ENCODE measurements at places on chromosomes 4 and X.

DNA sequence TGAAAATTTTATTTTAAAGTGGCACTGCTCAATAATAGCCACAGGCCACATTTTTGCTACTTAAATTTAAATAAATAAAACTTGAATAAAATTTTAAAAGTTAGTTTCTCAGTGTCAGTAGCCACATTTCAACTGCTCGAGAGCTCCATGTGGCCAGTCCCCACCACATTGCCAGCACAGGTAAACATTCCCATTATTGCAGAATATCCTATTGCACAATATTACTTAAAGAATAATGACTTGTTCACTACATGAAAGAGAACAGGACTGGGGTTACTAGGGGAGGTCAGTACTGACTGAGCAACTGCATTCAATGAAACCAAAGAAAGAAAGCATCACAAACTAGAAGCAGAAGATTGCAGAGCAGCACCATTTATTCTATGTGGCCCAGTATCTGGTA, 2201.6 kb upstream of the TENM3 start:
- no peak for DNase-seq

GRCh38 chr4:181162676-181163075, 1080.5 kb upstream of the TENM3 start:
- DNase-seq = no peak

- DNase-seq = no peak
Observed at GRCh38 chrX:130851569-130851968, 51.4 kb downstream of the ENOX2 start.

DNA sequence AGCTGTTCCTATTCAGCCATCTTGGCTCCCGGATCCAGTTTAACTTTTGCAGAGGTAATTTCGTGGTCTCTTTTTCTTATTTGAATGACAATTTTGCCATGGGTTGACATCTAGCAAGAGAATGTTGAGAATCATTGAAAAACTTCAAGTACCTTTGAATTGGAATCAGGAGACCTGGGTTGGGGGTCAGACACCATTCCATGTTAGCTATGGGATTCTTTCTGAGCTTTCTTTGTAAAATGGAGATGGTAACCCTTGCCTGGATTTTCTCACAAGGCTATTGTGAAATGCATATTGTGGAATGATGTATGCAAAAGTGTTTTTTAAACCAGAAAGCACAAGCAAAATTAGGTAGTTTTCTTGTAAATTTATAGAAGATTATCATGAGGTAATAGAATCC, 79.1 kb upstream of the HAND2 start:
- no peak for DNase-seq

- no peak for DNase-seq
Observed at GRCh38 chrX:15328821-15329220, 6.5 kb downstream of the PIGA start.

GRCh38 chrX:126141014-126141413, 25.1 kb downstream of the DCAF12L2 start:
- no peak for DNase-seq

DNA sequence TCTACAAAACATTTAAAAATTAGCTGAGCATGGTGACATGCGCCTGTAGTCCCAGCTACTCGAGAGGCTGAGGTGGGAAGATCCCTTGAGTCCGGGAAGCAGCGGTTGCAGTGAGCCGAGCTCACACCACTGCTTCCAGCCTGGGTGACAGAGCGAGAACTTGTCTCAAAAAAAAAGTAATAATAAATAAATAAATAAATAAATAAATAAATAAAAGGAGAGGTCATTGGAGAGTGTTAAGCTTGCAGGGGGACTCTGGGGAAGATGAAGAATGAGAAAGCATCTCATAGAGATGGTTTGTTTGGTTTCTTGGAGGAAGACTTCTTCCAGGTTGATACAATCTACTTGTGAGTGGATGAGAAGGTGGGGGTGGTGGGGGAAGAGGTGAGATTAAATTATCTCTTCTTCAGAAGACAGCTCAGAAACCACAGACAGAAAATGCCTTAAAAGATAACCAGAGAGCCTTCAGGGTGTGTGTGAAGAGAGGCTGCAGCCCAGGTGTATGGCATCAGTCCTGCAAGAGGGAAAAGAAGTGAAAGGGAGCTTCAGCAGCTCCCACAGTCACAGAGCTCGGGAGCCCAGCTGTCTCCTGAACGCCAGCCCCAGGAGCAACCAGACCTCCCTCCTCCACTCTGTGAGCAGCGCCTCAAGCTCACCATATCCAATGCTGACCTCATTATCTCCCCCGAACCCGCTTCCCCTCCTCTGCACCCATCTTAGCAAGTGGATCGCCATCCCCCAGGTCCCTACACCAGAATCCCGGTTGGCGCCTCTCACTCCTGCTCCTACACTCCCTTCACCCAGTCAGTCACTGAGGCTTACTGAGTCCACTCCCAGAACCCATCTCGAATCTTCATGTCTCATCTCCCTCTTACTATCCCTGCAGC, 48.2 kb downstream of the RBM47 start:
- DNase-seq = no peak

GRCh38 chrX:55816023-55816422, 98.5 kb downstream of the RRAGB start:
- no peak for DNase-seq

GRCh38 chrX:11244636-11245035, 48.6 kb upstream of the AMELX start:
- no peak for DNase-seq

GRCh38 chr4:48863728-48864127, 32.8 kb downstream of the OCIAD1 start:
- DNase-seq = no peak

GRCh38 chr4:25146076-25146475, 14.2 kb downstream of the SEPSECS start:
- DNase-seq = no peak

DNA sequence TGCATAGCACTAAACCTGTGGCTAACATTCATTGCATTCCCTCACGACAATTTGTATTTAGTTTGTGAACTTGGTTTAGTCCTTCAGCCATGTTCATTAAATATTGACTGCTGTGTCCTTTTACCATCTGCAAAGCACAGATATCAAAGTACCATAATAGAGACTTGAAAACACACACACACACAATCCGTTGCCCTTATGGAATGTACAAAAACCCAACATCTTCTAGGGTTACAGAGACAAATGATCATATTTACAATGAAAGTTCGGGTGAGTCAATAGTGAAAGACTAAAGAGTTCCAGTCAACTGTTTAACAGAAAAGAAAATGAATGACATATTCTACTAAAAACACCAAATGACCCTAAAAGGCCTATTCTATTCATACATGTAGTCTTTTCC, 50.8 kb upstream of the TXK start:
- no peak for DNase-seq

DNA sequence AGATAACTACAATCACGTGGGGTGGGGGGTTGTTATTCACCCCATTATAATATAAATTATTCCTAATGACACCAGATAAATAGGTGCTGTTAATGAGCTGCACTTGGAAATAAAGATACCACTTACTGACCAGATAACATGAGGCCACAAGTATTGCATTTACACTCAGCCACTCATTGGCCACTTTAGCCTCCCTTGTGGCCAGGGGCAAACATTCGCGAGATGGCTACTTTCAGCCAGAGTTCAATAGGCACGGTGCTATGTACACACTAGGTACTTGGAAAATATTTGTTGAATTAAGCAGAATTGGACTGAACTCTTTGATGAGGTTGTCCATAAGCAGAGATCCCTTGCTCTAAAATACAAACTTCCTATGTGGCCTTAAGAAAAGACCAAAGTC, 713.7 kb upstream of the TENM3 start:
- DNase-seq = no peak

DNA sequence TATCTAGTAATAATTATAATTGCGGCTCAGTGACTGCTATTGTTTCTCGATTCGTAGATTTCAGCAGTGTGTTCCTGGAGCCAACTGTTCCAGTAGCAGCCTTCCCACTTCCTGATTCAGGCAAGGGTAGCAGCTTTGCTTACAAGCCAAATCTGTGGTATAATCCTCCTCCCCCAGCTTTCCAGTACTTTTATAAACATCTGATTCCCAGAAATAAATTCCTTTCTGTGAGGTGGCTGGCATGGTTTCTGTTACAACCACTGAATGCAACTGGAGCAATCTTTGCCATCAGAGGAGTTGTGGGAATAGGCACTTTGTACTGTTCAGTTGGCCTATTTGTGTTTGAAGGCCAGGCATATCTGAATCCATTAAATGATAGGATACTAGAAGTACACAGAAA, 80.0 kb downstream of the GLRA3 start:
- no peak for DNase-seq

DNA sequence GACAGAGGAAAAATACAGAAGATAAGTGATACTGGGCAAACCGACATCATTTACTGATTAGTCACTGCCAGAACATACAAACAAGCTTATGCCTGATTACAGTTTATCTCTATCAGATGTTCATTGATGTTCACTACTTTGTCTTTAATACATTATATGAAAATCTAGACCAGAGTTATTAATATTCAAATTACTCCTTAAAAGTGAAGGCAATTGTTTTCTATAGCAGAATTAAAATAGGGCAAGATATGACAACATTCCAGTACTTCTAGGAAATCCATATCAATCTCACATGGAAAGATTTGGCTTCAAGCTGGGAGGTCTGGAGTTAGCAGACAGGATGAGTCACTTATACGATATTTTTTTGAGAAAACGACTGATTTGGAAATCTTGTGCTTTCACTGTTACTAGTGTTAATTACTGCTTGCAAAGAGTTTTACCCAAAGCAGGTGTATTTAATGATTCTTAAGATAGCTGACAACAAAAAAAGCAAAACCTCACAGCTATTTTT, 31.8 kb downstream of the HPGD start:
- no peak for DNase-seq

- no peak for DNase-seq
Observed at GRCh38 chr4:54229631-54230483, 764 bp downstream of the PDGFRA start.

GRCh38 chr4:159142241-159142640, 39.4 kb downstream of the RAPGEF2 start:
- DNase-seq = no peak

DNA sequence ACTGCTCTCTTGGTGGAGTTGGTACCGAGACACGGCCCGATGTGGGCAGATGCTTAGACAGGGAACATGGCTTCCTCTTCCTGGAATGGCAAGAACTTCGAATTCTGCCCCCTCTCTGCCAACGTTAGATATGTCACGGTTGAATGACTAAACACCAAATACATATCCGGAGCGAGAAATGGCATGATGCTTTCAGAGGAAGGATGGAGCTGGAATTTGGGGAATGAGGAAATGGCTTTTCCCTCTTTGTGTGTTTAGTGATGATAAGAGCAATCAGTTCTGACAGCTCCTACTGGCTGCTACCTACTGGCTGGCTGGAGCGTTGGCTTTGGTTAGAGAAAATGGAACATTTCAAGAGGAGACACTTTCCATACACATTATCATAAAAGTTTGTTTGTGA, 140.0 kb downstream of the DHRSX start:
- no peak for DNase-seq

DNA sequence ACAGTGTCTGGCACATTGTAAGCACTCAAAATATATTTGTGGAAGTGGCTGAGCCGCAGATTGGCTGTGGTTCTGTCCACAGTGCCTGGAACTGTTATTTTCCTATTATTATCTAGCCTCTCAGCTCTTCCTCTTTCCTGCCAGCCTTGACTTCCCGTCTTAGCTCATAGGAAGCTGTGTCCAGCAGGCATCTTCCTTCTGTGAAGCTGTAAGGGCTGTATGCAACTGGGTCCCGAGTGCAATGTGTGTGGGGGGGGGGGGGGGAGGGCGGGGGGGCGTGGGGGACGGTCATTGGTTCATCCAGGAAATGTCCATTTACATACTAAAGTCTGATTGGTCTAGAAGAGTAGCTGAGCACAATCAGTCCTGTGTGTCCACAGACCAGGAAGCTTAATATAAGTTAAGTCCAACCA, 210.7 kb downstream of the PDGFRA start:
- DNase-seq = no peak

DNA sequence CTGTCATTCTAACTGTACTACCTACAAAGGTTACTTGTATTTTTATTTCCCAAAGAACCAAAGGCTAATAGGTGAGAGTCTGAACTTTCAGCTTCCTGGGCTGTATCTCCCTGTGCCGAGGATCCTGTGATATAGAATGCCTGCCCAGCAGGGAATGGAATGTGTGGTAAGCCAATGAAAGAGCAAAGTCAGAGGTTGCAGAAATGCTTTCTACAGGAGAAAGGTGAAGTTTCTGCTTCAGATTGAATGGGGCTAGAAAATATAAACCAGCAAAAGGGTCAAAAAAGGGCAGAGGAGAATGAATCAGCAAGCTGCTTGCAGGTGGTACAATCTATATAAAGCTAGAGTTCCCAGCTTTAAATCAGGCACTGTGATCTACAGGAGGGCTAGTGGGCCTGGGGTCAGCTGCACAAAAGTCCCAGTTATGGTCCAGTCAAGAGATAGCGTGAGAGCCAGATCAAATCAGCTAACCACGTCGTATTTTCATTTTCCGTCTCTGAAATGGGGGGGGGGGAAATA, 146.1 kb downstream of the DCTD start:
- no peak for DNase-seq
